ENCODE measurements at places on chromosomes 12 and 14.
A peak's percentile ranks its signal among the peaks of the same experiment; 100 is the strongest.

DNA sequence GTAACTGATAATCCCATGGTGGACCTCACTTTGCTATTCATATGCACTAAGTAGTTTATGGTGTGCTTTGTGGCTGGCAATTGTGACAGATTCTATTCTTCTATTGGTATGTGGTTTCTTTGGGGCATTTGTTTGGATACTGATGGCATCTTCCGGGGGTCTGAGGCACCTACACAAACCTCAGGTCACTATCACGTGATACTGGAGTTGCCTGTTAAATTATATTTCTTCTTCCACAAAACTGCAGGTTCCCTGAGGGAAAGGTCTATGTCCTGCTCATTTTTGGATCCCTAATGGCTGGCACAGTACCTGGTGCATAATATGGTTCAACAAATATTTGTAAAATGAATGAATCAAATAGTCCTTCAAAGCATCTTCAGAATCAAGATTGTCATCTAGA is 49.5 kb upstream of the HELB start:
- DNase-seq, result no peak

DNA sequence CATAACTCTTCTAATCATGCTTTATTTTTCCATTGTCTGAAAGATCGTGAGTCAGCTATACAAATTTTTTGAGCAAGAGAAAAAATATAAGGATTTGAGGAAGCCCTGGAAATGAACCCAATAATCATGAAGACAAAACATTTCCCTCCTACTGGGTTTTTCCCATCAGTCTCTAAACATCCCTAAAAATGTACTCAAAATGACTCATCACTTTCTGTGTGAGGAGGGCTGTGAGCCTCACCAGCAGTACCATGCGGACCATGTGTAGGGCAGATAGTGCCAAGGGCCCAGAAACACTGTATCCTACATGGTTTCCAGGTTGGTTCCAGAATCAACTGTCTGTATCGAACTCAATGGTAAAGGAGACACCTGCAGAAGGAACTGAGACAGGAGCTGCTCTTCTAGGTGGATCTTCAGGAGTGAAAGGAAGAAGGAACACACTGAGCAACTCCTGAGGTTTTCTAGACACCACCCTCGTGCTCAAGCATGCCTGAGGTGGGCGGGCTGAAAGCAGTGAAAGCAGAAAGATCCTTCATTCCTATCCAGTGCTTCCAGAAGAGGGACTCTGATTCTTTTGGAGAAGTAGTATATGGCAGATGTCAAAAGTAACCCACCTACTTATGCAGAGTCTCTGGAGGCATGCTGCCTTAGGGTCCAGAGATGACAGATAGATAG is 48.6 kb upstream of the RHOJ start:
- DNase-seq, result peak; percentile 3

- no peak for DNase-seq
Measured at GRCh38 chr14:76126076-76126475, 25.6 kb upstream of the GPATCH2L start.

DNA sequence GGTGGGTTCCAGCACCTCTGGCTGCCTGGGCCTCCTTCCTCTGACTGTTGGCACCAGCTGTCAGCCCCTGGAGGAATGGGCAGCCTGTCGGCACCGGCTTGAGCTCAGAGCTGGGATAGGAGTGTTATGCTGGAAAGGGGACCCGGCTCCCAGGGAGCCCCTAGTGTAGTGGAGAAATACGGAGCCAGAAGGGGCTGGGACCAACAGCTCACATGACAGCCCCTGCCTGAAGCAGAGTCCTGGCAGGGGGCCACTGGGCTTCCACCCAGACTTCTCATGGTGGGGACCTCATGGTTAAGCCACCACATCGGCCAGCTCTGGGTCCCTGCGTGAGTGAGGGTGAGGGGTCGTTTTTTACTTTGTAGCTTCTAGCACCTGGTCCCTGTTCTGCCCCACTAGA is 174.5 kb downstream of the TSPAN9 start:
- no peak for DNase-seq

- DNase-seq, result no peak
Measured at GRCh38 chr14:71967704-71968103, 35.5 kb downstream of the RGS6 start.

GRCh38 chr12:114692186-114693058 is 8.4 kb upstream of the TBX3 start:
- no peak for DNase-seq

GRCh38 chr14:74085047-74085637 is 386 bp downstream of the LIN52 start:
- DNase-seq, result no peak

GRCh38 chr14:59085207-59085739 is 103.2 kb upstream of the DAAM1 start:
- no peak for DNase-seq

GRCh38 chr12:121668750-121669520 is 519 bp downstream of the MORN3 start:
- peak; percentile 15 for DNase-seq
